ENCODE measurements at places on chromosomes 1 and 21. TPM values are rescaled to one million over a fixed set of nuclear protein-coding genes. Genes with fewer than 3 reads are reported as not detected.
A peak's percentile ranks its signal among the peaks of the same experiment; 100 is the strongest.

DNA sequence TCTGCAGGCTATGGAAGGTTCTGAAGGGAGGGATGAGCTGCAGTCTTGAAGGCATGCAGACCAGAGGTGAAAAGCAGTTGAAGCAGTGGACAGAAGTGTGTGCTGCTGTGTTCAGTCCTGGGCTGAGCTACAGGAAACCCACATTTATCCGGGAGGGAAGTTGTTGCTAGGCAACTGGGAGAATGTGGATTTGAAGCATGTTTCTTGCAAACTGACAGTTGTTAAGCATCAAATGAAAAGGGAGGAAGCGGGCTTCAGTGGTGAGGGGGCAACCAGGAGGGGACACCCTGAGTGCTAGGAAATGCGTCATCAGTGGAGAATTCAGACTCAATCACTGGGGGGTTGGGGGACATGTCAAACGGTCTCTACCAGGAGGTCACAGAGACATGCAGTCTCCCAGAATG is 28.7 kb downstream of the ABCA4 start:
- DNase-seq = peak; percentile 86

DNA sequence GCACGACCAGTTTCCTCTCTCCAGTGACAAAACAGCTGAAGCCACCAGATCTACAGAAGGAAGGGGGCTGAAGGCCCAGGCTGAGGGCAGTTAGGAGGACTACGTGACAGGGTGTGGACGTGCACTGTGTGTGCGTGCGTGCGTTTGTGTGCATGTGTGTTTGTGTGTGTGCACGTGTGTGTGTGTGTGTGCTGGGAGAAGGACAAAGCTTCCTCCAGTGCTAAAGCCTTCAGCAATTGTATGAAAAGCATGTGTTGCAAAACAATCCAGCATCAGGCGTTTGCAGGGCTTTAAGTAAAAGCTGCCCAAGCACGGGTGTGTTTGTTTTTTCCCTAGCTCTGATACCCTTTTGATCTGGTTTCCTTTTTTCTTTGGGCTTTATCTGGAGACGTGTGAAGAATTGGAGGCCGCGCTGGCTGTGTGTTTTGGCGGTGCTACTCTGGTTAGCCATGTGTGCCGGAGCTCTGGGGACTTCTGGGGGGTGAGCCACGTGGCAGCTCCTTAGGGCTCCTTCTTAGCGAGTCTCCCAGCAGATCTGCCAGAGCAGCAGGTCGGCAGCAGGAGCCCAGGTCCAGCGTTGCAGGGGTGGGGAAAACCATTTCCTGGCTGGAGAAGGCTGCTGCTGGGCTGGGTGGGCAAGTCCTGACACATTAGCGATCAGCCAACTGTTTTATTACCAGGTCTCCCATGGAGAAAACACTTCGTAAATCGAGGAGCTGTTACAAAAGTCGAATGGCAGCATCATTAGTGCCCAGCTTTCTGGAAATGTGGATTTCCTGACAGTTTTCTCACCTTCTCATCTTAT is 73.4 kb downstream of the UCK2 start:
- no peak for DNase-seq

GRCh38 chr1:15727424-15727823 is 8.6 kb upstream of the SLC25A34 start:
- DNase-seq = no peak

Gene C8A
- not detected for total RNA-seq

Gene MATN1
- total RNA-seq = 1.4 TPM

Gene MTARC1
- 15.5 TPM for total RNA-seq

Gene AGMAT
- total RNA-seq = 0.99 TPM

Gene RHD
- total RNA-seq = 2.3 TPM
